T-helper 17 cell (primary cell): ENCODE measurements at places on chromosomes 3 and 15. TPM values are rescaled to one million over a fixed set of nuclear protein-coding genes. Genes with fewer than 3 reads are reported as not detected.

The ISLR2 gene
- total RNA-seq: not detected

The BHLHE40 gene
- total RNA-seq: 329 TPM

The ST3GAL6 gene
- 0.99 TPM for total RNA-seq

The ATOSA gene
- 101 TPM for total RNA-seq

The SIDT1 gene
- total RNA-seq: 53.8 TPM

The MCF2L2 gene
- 25.7 TPM for total RNA-seq

The LDHAL6B gene
- total RNA-seq: not detected

The SHISA5 gene
- total RNA-seq: 148 TPM

The SCAMP5 gene
- total RNA-seq: 3.9 TPM

The TGM4 gene
- total RNA-seq: not detected

The IQCF5 gene
- not detected for total RNA-seq

The HMG20A gene
- 30.6 TPM for total RNA-seq

The ZNF621 gene
- 17.1 TPM for total RNA-seq

The MEX3B gene
- 0.87 TPM for total RNA-seq

The PPP1R14D gene
- total RNA-seq: not detected

The THBS1 gene
- total RNA-seq: 99.9 TPM

The MESP2 gene
- total RNA-seq: not detected

The TMCO5A gene
- total RNA-seq: not detected

The ATP13A5 gene
- not detected for total RNA-seq
